Stimulated activated CD4-positive, alpha-beta T cell treated with anti-CD3 and anti-CD28 coated beads, TNF-alpha, amount 100 ng/mL, for 4 hours (primary cell): ENCODE measurements at places on chromosomes 2 and 18.

- DNase-seq = no peak
These were observed 241.8 kb downstream of the KLHL29 start for GRCh38 chr2:23626701-23627230.

- peak; percentile 16 for DNase-seq
These were observed 30.9 kb upstream of the REEP1 start for GRCh38 chr2:86368161-86368824.

DNA sequence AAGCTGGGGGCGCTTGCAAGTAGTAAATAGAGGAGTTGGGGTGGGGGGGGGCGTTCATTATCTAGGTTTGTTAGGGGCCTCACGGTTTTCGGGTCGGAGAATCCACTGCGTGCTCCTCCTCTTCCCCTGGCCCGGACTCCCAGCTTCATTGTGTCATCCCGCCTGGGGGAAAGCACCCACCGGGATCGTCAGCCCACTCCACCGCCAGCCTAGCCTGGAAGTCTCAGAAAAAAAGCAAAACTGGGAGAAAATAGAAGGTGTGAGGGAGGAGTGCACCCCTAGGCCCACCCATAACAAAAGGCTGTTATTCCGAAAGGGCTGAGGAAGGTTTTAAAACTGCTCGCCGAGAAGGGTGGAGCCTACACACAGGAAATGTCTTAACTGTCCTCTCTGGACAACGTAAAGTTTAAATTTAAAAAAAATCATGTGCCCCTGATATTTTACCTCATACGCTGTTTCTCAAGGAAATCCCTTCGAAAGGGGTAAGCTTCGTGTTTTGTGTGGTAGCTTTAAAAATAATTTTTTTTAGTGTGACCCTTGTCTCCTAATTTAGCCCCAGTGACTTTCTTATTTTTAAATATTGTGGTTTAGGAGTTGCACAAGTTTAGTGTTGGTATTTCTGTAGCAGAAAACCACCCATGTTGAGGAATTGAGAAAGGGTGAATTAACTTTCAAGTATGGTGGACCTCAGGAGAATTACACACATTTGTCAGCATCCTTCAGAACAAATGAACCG lies 104.2 kb downstream of the SPTBN1 start:
- DNase-seq = no peak

GRCh38 chr18:35089382-35089781 lies 48.2 kb downstream of the MAPRE2 start:
- no peak for DNase-seq

GRCh38 chr2:212421556-212422334 lies 116.9 kb downstream of the ERBB4 start:
- DNase-seq = no peak
